ENCODE measurements at places on chromosomes 2 and 18. TPM values are rescaled to one million over a fixed set of nuclear protein-coding genes. Genes with fewer than 3 reads are reported as not detected.
A peak's percentile ranks its signal among the peaks of the same experiment; 100 is the strongest.

GRCh38 chr2:24420373-24420772 is 60.0 kb upstream of the ITSN2 start:
- H3K4me1 ChIP-seq: no peaks in the 10 kb centered on the region
- H3K27ac ChIP-seq: no peak overlapping the region
- H3K27me3 ChIP-seq: no peaks in the 10 kb centered on the region
- H3K4me3 ChIP-seq: no peak overlapping the region
- H3K36me3 ChIP-seq: no peaks in the 10 kb centered on the region

- no peaks in the 10 kb centered on the region for H3K27me3 ChIP-seq
- H3K36me3 ChIP-seq: peaks cover 8% of the 10 kb centered on the region
- H3K4me3 ChIP-seq: peak overlapping the region; percentile 18
Measured at GRCh38 chr2:200356857-200357384, 50.4 kb downstream of the SPATS2L start.

GRCh38 chr2:43417300-43417699 is 178.5 kb downstream of the THADA start:
- H3K4me1 ChIP-seq: peaks cover 67% of the 10 kb centered on the region
- peaks cover 5% of the 10 kb centered on the region for H3K36me3 ChIP-seq
- DNase-seq: no peak
- peak overlapping the region; percentile 61 for H3K4me3 ChIP-seq

GRCh38 chr2:173412628-173413027 is 58.0 kb downstream of the CDCA7 start:
- H3K4me3 ChIP-seq: no peak overlapping the region
- peaks cover 12% of the 10 kb centered on the region for H3K4me1 ChIP-seq
- H3K27ac ChIP-seq: no peak overlapping the region
- no peak for DNase-seq

Gene GRP
- 1.2 TPM for total RNA-seq

GRCh38 chr18:22847392-22847791 is 85.7 kb upstream of the RBBP8 start:
- no peaks in the 10 kb centered on the region for H3K36me3 ChIP-seq
- no peaks in the 10 kb centered on the region for H3K27me3 ChIP-seq
- H3K4me3 ChIP-seq: no peak overlapping the region
- H3K27ac ChIP-seq: no peak overlapping the region
- no peak for DNase-seq

Gene C18orf54
- 18.4 TPM for total RNA-seq

DNA sequence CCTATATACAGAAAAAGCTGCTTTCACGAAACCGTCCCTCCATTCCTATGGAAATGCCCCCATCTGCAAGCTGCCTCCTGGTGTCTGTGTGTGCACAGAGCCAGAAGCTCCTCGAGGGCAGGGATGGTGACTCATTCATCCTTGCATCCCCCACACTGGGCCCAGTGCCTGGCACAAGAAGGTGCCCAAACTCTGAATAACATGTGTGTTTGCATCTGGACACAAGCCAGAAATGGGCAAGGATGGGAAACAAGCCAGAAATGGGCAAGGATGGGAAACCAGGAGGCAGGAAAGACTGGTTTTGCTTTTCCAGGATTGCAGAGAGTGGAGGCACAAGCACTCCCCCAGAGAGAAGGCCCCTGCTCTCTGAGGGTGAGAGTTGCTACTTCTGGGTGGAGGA is 313.9 kb downstream of the CELF4 start:
- H3K27ac ChIP-seq: no peak overlapping the region
- H3K36me3 ChIP-seq: no peaks in the 10 kb centered on the region
- H3K4me3 ChIP-seq: peak overlapping the region; percentile 47
- no peak for DNase-seq
- peaks cover 10% of the 10 kb centered on the region for H3K4me1 ChIP-seq

GRCh38 chr2:100494712-100495111 is 24.4 kb downstream of the NMS start:
- no peaks in the 10 kb centered on the region for H3K4me1 ChIP-seq
- H3K27me3 ChIP-seq: peaks cover 20% of the 10 kb centered on the region
- H3K27ac ChIP-seq: no peak overlapping the region
- H3K36me3 ChIP-seq: no peaks in the 10 kb centered on the region
- no peak overlapping the region for H3K4me3 ChIP-seq

Gene ASPRV1
- total RNA-seq: 0.67 TPM

DNA sequence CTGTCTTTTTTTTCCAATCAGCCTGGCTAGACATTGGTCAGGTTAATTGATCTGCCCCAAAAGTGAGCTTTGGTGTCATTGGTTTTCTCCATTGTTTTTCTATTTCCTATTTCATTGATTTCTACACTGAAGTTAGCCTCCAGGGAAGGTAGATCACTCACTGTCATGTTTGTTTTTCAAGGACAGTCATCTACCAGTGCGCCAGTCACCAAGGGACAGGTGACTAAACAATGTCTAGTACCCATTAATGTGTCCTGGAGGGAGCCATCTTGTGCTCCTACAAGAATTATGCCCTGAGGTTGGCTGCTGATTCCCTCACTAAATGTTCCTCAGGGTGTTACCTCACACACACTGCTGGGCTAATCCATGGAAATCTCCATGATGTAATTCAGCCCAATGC is 17.6 kb upstream of the USP40 start:
- no peak overlapping the region for H3K27ac ChIP-seq
- DNase-seq: no peak
- no peaks in the 10 kb centered on the region for H3K4me1 ChIP-seq
- H3K4me3 ChIP-seq: no peak overlapping the region
- no peaks in the 10 kb centered on the region for H3K36me3 ChIP-seq

- peaks cover 43% of the 10 kb centered on the region for H3K4me1 ChIP-seq
- peaks cover 12% of the 10 kb centered on the region for H3K36me3 ChIP-seq
- H3K27me3 ChIP-seq: no peaks in the 10 kb centered on the region
- no peak overlapping the region for H3K4me3 ChIP-seq
- DNase-seq: no peak
- peak overlapping the region; percentile 55 for H3K27ac ChIP-seq
Measured at GRCh38 chr18:48575301-48575657, 36.4 kb downstream of the CTIF start.

DNA sequence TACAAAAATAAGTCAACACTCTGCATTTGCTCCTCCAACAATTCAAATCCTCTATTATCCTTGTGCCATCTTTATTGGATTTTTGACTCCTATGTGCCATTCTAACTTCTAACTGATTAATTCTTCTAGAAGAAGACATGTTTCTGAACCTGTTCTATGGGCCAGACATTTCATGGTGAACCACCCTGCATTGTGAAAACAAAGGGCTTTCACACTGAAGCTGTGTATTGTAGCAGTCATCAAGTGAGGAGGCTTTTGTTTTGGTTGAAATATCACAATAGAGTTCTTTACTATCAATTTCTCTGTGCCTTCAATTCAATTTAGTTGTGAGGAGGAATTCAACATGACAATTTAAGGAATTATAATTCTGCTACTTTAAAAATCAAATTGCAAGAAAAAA is 357.9 kb downstream of the PLCL1 start:
- H3K4me1 ChIP-seq: no peaks in the 10 kb centered on the region
- H3K4me3 ChIP-seq: no peak overlapping the region
- DNase-seq: no peak

GRCh38 chr2:2698182-2699120 is 367.4 kb upstream of the MYT1L start:
- H3K27ac ChIP-seq: no peak overlapping the region
- no peaks in the 10 kb centered on the region for H3K36me3 ChIP-seq
- peaks cover 6% of the 10 kb centered on the region for H3K4me1 ChIP-seq
- H3K4me3 ChIP-seq: no peak overlapping the region
- DNase-seq: no peak

GRCh38 chr2:31161637-31162036 is 23.4 kb upstream of the GALNT14 start:
- no peaks in the 10 kb centered on the region for H3K36me3 ChIP-seq
- H3K27me3 ChIP-seq: peaks cover 33% of the 10 kb centered on the region
- peaks cover 5% of the 10 kb centered on the region for H3K4me1 ChIP-seq
- no peak overlapping the region for H3K27ac ChIP-seq
- no peak for DNase-seq
- H3K4me3 ChIP-seq: no peak overlapping the region

DNA sequence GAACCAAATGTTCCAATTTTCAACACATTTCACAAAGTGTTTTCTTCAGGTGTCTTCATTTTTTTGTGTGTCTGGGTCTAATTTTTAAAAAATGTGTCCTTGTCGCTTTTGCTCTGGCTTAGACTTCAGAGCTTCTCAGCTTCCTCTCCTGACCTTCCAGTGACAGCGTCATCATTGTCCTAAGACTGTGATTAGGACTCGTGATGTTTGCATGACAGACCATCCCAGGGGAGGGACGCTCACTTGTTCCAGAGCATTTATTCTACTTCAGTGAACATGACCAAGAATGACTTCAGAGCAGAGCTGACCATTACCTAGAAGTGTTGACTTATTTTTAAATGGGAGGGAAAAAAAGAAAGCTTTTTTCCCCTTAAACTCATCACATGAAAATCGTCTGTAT is 591.9 kb downstream of the IRS1 start:
- H3K4me3 ChIP-seq: no peak overlapping the region
- H3K36me3 ChIP-seq: no peaks in the 10 kb centered on the region
- no peak overlapping the region for H3K27ac ChIP-seq
- H3K27me3 ChIP-seq: no peaks in the 10 kb centered on the region
- no peak for DNase-seq
- no peaks in the 10 kb centered on the region for H3K4me1 ChIP-seq

DNA sequence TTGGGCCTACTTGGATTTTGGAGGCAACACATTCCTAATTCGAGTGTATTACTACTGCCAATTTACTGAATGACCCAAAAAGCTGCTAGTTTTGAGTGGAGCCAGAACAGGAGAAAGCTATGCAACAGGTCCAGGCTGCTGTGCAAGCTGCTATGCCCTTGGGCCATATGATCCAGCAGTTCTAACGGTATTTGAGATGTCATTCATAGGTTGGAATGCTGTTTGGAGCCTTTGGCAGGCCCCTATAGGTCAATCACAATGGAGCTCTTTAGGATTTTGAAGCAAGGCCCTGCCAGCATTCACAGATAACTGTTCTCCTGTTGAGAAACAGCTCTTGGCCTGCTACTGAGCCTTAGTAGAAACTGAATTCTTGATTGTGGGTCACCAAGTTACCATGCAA is 368.7 kb downstream of the CDH19 start:
- no peak for DNase-seq
- no peaks in the 10 kb centered on the region for H3K27me3 ChIP-seq
- H3K4me1 ChIP-seq: no peaks in the 10 kb centered on the region

- no peak overlapping the region for H3K27ac ChIP-seq
- DNase-seq: no peak
- peaks cover 36% of the 10 kb centered on the region for H3K27me3 ChIP-seq
- no peak overlapping the region for H3K4me3 ChIP-seq
- peaks cover 1% of the 10 kb centered on the region for H3K36me3 ChIP-seq
Measured at GRCh38 chr2:75609937-75610508, 36.6 kb upstream of the MRPL19 start.

DNA sequence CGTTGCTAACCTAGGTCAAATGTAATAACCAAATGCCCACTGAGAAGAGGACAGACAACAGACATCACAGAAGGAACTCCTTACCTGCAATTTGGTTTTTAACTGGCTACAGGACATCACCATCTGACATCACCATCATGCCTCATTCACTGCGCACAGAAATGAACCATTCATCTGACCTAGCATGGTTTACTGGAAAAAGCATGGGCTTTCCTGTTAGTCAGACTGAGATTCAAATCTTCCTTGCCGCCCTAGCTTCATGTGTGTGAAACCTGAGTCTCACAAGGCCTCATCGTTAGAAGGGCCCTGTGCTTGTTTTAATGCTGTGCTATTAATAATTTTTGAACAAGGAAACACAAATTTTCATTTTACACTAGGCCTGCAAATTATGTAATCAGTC is 1.1 kb upstream of the HIBCH start:
- peaks cover 5% of the 10 kb centered on the region for H3K36me3 ChIP-seq
- H3K4me1 ChIP-seq: peaks cover 19% of the 10 kb centered on the region
- H3K27ac ChIP-seq: peak overlapping the region; percentile 94
- H3K27me3 ChIP-seq: no peaks in the 10 kb centered on the region
- DNase-seq: no peak

Gene SP110
- total RNA-seq: 15.4 TPM

DNA sequence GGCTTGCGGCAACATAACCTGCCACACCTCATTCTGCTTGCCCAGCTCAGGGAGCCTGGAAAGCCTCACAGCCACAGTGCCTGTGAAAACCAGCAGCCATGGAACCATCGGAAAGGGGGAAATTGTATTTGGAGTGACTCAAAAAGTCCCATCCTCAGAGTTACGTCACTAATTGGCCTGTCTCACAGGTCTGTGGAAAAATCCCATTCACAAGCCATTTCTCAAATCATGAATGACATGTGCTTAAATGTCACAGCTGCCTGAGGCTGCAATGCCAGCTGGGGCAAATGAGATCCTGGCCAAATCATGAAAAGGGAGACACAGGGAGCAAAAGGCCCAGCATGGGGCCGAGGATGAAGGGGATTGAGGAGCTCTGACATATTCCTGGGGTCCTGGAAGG is 486.9 kb upstream of the RAB6C start:
- H3K4me3 ChIP-seq: no peak overlapping the region
- H3K4me1 ChIP-seq: peaks cover 8% of the 10 kb centered on the region
- H3K27ac ChIP-seq: no peak overlapping the region
- no peak for DNase-seq
- H3K27me3 ChIP-seq: peaks cover 6% of the 10 kb centered on the region

GRCh38 chr2:74735009-74735408 is 81.0 kb downstream of the SEMA4F start:
- no peaks in the 10 kb centered on the region for H3K27me3 ChIP-seq
- DNase-seq: no peak
- no peaks in the 10 kb centered on the region for H3K36me3 ChIP-seq
- no peak overlapping the region for H3K27ac ChIP-seq

DNA sequence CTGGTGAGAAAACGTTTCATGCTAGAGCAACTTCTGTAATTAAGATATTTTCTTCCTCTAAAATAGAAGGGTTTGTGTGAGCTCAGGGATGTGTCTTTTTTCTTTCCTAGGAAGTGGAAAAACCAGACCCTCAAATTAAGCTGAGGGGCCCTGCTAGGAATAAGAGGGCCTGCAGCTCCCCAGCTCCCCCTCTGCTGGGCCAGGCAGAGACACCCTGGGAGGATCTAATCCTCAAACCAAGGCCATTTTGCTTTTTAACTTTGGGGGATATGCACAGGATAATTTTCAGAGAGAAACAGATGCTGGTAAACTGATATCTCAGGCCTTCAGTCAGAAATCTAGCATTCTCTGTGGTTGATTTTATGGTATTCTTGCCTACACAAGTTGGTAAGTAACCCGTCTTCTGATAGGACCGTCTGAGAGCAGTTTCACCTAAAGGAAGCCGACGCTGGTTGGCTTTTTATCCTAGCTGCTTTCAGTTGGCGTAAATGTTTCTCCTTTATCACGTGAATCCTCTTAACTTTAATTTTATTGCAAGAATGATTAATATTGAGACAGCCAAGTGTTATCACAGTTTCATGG is 34.8 kb downstream of the SNTG2 start:
- H3K4me1 ChIP-seq: peaks cover 32% of the 10 kb centered on the region
- no peak overlapping the region for H3K27ac ChIP-seq
- DNase-seq: no peak
- no peak overlapping the region for H3K4me3 ChIP-seq

GRCh38 chr2:162210385-162210784 is 32.9 kb downstream of the FAP start:
- DNase-seq: no peak
- no peak overlapping the region for H3K4me3 ChIP-seq
- H3K27ac ChIP-seq: no peak overlapping the region
- no peaks in the 10 kb centered on the region for H3K4me1 ChIP-seq

- H3K27ac ChIP-seq: no peak overlapping the region
- no peaks in the 10 kb centered on the region for H3K36me3 ChIP-seq
- no peak overlapping the region for H3K4me3 ChIP-seq
- H3K27me3 ChIP-seq: peaks cover 3% of the 10 kb centered on the region
Measured at GRCh38 chr18:48342581-48342980, 66.6 kb downstream of the ZBTB7C start.

Gene ORMDL1
- total RNA-seq: 43.5 TPM
